ENCODE measurements at places on chromosomes 16 and 17. TPM values are rescaled to one million over a fixed set of nuclear protein-coding genes. Genes with fewer than 3 reads are reported as not detected.

DNA sequence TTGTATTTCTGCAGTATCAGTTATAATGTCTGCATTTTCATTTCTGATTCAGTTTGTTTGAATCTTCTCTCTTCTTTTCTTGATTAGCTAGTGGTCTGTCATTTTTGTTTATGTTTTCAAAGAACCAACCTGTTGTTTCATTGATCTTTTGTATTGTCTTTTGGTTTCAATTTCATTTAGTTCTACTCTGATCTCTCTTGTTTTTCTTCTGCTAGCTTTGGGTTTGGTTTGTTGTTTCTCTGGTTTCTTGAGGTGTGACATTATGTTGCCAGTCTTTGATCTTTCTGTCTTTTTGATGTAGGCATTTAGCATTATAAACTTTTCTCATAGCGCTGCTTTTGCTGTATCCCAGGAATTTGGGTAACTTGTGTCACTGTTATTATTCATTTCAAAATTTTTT lies 107.2 kb downstream of the PHKB start:
- DNase-seq = no peak

DNA sequence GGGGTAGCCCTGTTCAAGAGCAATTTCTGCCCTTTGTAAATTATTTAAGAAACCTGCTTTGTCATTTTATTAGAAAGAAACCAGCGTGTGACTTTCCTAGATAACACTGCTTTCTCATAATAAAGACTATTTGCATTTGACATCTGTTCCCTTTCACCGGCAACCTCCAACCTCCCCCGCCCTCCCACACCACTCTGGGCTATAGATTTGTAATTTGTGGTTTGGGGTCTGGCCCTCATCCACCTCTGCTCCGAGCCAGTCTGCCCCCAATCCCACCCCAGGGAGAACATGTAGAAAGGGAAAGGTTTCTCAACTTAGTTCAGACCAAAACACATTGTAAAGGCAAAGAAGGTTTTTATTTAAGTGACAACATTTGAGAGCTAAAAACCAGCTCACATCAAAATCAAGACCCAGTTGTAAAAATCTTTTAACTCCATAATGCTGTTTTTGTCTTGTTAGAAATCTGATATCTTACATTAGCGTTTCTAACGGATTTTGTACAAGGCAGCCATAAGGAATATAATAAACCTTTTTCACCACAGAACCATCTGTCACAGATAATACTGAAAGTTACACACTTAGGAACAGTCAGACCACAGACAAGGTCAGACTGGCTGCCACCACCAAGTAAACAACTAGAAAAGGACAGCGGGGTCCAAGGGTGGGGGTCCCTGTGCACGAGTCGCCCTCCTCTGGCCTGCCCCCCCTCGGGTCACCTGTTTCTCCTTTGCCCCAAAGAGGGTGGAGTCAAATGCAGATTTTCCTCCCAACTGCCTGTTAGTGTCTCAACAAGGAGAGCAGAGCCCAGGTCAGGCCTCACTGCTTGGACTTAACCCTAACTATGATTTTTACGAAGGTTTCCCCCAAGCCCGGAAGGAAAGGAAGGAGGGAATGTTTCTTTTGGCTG lies 6.9 kb downstream of the PIMREG start:
- DNase-seq = no peak

- no peak for DNase-seq
Observed at GRCh38 chr17:67187927-67188326, 57.1 kb downstream of the HELZ start.

GRCh38 chr17:37859451-37859850 lies 64.8 kb upstream of the TBC1D3K start:
- no peak for DNase-seq

- no peak for DNase-seq
Observed at GRCh38 chr16:57740423-57741071, 5.0 kb downstream of the KATNB1 start.

DNA sequence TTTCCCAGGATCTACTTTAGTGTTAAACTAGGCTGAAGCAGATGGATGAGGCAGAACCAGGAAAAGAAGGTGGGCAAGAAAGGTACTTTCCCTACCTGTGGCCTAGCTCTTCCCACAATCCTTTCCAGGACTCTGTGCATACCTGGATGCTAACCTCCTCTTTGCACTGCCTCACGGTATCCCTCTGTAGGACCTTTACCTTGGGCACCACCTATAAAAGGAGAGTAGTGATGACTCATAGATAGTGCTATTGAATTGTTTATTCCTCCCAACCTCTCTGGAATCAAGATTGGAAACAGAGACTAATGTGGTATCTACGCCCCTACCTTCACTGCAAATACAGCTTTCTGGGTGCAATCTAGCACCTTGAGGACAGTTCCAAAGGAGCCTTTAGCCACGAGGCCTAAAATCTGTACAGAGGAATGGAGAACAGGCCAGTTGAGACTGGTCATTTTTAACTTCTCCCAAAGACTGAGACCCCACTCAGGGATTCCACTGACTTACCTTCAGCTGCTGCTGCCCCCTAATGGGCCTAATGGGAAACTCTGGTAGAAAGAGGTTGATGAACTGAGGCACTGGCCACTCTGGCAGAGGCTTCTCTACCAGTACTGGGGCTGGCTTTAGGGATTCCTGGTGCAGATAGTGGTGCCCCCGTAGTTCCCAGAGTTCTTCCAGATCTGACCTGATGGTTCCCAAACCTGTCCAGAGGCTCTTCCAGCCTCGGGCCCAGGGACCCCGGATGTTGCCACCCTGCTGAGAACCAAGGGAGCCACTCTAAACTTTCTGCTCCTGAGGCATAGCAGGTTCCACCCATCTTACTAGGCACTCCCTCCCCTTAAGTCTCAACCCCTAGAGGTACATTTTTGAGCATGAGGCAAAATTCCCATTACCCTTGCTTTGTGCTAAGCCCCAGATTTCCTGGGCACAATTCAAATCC lies 781 bp downstream of the RSKR start:
- DNase-seq = peak; percentile 47

DNA sequence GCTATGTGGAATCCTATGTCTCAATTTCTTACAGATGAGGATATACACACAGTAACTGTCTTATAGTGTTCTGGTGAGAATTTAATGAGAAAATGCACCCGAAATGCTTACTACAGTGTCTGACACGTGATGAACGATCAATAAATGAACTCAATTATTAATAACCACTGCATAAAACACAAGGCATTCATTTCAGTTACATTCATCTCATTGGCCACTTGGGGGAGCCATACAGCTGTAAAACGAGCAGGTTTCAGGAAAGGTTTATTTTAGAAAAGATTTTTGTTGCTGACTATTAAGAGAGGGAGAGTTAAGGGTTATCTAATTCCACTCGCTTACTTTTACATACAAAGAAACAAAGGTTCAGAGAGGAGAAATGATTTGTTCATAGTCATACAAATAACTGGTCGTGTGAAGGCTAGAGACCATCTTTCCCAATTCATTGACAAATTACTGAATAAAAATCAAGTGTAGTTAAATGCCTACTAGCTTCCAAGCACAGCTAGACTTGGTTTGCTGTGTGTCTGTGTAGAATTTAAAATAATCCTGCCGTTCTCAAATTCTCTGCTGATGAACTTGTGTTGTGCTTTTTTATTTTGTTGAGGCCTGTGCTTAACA lies 160.1 kb downstream of the MAP2K4 start:
- DNase-seq = peak; percentile 69

GRCh38 chr17:19718041-19718612 lies 1.7 kb upstream of the SLC47A2 start:
- DNase-seq = no peak

GRCh38 chr17:11430751-11431150 lies 167.5 kb upstream of the DNAH9 start:
- DNase-seq = no peak

DNA sequence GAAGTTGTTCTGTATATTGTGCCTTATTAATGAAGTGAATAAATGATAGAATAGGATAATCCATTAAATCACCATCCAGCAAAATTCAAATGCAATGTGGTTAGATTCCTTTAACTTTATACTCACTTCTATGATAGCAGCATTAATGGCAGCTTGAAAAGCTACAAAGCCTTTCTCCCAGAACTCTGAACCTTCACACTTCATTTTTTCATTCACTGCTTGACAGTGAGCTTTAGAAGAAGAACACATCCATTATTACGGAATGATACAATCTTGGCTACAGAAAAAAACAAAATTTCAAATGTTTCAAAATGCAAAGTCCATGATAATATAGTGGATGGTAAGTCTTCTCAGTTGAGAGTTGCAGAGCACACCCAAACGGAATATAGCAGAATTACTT lies 16.4 kb downstream of the ABCA9 start:
- no peak for DNase-seq

GRCh38 chr17:71926746-71927398 lies 193.9 kb upstream of the SOX9 start:
- peak; percentile 15 for DNase-seq

- DNase-seq = no peak
Observed at GRCh38 chr17:50715471-50715870, 3.9 kb upstream of the LUC7L3 start.

DNA sequence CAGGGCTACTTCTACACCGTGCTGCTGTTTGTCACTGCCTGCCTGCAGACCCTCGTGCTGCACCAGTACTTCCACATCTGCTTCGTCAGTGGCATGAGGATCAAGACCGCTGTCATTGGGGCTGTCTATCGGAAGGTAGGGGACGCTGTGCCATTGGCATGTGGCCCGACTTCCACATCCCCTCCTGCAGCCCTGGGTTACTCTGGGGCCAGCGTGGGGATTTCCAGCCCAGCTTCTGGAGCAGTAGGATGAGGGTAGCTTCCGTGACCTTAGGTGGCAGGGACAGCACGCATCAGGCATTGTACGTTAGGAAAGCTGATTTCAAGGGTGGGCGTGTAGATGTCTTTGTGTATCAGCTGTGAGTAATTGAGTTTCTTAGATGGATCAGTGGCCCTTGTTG lies 96.5 kb downstream of the ABCC1 start:
- DNase-seq = peak; percentile 16

DNA sequence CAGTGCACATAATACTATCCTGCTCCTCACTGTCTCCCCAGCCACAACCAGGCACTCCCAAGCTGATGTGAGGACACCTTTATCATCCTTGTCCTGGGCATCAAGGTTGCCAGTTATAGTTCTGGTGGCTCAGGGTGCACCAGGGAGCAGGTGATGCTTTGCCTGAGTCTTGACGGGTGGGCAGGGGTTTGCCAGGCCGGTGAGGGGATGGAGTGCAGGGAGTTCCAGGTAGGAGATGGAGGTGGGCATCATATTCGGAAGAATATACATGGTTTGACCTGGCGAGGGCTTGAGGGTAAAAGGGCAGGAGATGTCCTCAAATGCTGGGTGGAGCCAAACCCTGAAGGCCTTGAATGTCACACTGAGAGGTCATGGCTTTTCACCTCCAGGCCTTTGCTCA lies 115.8 kb upstream of the CRHR1 start:
- DNase-seq = no peak

DNA sequence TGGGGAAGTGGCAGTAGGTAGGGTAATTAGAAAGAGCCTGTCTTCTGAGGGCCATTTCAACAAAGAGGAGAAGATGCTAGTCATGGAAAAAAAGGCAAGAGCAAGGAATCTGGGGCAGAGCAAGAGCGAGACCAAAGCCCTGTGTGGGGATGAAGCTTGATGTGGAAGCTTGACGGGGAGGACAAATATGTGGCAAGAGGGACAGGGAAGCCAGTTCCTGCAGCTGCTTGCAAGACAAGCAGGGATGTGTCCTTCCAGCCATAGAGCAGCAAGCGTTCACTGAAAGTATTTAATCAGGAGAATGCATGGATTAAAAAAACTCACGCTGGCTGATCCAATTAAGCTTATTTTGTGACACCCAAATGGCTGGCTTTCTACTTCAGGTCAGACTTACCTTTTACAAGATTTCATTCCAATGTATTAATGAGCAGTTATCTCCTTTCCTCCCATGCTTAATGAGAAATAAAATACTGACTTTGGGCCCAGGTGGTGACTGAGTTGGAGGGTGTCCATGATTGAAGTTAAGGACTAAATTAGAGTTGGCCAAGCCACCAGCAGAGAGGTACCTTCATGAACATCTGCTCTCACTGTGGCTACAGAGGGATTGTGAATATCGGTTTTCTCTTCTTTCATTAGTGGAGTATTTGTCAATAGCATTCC lies 76.8 kb downstream of the ABCA8 start:
- DNase-seq = no peak

GRCh38 chr16:50450957-50451356 lies 82.2 kb upstream of the BRD7 start:
- no peak for DNase-seq

DNA sequence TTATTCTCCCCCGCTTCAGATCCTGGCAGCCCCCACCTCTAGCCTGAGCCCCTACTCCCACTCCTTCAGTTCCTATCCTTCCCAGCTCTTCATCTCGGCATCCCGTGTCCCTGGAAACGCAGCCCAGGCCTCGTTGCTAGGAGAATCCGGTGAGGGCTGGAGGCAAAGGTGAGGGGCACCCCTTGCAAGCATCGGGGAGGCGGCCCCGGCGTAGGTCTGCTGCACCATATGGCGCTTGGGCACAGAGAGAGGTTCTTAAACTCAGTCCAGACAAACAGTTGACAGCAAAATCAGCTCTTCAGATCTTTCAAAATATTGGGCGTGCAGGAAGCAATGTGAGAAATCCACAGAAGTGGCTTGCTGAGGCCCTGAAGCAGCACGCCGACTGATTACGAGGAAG lies 15.0 kb downstream of the SLC38A8 start:
- DNase-seq = no peak

DNA sequence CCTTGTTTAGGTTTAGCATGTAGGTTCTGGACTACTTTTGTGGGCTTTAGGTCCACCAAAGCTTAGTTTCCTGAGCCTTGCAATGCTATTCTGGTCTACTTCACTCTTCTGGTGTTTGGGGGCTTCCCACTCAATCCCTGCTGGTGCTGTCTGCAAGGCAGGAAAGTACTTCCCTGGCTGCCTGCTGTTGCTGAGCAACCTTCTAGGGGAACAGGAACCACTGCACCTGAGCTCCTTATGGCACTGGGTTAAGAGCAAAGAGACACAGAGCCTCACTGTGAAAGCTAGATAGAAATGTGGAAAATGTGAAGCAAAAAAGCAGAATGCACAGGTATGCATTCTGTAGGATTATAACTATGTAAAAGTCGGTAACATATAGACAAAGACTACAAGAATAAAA lies 17.0 kb downstream of the MPO start:
- DNase-seq = no peak

The LCAT gene
- 15.9 TPM for total RNA-seq

The SHISA6 gene
- not detected for total RNA-seq

The CCDC154 gene
- total RNA-seq = not detected

The CDYL2 gene
- total RNA-seq = 5.2 TPM

The ELP5 gene
- 25.9 TPM for total RNA-seq

The COG8 gene
- 65.9 TPM for total RNA-seq

The TP53TG3C gene
- total RNA-seq = not detected

The SEC14L1 gene
- total RNA-seq = 27.4 TPM

The HOXB8 gene
- not detected for total RNA-seq

The TMEM204 gene
- total RNA-seq = 40.0 TPM

The DHRS7C gene
- not detected for total RNA-seq
